ENCODE measurements at places on chromosomes 5 and 9.

DNA sequence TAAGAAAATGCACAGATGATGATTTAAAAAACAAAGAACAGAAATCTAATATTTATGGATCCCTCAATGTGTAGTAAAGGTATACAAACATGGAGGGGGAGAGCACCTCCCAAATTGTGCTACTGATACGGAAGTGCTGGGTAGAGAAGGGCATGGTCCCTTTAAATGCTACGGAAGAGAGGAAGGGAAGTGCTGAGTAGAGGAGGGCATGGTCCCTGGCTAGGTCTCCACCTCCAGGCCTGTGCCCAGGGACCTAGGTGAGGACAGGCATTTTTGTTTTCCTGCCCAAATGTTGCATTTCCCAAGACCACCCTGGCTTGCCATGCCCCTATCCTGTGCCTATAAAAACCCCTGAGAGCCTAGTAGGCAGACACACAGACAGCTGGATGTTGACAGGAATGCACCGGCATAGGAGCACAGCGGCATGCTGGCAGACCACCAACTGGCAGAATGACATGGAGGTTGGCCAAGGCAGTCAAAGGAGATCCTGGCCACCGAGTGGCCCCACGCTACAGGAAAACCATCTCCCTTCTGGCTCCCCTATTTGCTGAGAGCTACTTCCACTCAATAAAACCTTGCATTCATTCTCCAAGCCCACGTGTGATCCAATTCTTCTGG is 62.1 kb upstream of the SPDL1 start:
- no peak for DNase-seq

- DNase-seq = no peak
Measured at GRCh38 chr5:148201151-148201550, 1.7 kb upstream of the SPINK6 start.

- DNase-seq = no peak
Measured at GRCh38 chr9:33188711-33189110, 21.6 kb upstream of the B4GALT1 start.

DNA sequence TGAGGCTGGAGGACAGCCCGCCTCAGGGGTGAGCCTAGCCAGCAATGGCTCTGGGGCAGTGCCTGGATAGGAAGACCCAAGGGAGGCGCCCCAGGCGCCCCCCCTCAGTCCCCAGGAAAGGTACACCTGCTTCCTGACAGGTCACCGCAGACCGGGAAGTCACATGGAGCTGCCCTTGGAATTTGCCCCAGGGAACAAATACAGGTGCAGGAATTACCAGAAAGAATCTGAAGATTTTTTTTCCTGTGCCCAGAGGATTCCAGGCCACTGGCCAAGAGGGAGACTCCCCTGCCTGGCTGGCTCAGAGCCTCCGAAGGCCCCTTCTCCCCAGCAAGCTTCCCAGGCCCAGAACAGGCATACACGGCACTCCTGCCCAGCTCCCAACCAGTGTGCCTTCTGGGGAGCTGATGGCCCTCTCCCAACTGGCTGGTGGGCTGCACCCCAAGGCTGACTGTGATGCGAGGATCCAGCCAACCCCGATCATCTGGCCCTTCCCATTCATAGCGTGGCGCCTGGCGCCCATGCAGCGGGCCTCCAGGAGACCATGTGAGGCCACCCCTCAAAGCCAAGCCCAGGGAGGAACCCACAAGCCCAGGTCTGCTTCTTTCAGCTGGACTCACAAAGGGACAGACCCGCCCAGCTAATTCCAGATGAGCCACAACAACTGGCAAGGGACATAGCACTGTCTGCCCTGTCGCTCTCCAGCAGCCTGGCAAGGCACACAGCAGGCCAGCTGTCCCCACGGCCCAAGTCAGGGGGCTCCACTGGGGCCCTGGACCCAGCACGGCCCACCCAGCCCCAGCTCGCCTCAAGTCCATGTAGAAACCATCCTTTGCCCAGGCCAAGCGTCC is 2.3 kb downstream of the TPRN start:
- no peak for DNase-seq

- no peak for DNase-seq
Measured at GRCh38 chr9:89171693-89172092, 6.9 kb downstream of the SHC3 start.

DNA sequence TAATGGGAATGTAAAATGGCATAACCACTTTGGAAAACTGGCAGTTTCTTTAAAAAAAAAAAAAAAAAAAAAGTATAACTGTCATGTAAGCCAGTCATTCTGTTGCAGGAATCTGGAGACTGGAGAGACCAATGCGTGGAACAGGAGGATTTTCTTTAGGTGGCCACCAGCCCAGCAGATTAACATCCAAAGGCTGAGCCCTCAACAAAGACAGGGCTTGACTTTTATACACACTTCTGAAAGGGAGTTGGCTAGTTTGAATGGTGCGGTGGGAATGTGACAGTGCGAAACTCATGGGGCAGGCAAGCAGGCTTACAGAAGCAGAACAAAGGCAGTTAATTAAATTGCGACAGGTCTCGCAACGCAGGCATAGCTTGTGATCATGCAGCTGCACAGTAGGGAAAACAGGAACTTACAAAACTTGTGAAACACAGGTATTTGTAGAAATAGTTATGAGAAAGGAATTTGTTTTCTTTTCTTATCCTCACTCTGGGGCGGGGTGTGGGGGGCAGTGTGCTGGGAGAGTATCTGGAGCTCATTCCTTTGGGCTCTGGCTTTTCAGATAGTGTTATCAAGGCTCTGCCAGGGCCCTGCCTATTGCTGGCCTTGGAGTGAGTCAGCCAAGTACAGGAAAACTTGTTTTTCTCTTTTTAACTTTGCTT is 12.0 kb downstream of the UIMC1 start:
- DNase-seq = no peak

DNA sequence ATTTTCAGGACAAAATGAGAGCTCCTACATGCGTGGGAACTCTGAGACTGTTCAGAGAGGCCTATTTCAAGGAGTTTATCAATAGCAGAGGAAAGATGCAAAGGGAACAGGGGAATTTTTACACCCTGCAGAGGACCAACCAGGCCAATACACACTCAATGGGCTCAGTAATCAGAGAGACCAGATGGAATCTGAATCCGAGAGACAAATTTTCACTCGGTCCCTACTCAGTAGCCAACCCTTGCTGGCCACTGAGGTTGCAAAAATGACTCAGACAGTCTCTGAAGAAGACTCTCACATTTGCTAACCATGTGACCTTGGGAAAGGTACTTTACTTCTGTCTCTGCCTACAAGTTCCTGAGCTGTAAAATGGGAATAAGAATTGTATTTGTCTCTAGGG is 479.4 kb downstream of the CDK5RAP2 start:
- DNase-seq = no peak

DNA sequence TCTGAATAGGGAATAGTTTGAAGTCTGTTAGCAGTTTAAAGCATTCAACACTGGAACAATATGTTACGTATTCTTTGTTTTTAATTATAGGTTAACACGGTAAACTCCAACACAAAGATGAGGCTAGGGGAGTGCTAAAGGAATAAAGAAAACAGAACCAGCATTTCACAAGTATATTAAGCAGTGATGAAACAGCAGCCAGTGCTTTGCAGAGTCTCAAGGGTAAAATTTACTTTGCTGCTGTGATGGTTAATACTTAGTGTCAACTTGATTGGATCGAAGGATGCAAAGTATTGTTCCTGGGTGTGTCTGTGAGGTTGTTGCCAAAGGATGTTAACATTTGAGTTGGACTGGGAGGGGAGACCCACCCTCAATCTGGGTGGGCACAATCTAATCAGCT is 30.0 kb upstream of the GSN start:
- no peak for DNase-seq

GRCh38 chr5:72284559-72285423 is 35.2 kb downstream of the MRPS27 start:
- no peak for DNase-seq

- peak; percentile 3 for DNase-seq
Measured at GRCh38 chr9:78939311-78940065, 632.3 kb upstream of the TLE4 start.
